CD4-positive, alpha-beta T cell (primary cell): ENCODE measurements at places on chromosomes 6 and 20.

- DNase-seq = no peak
- H3K27me3 ChIP-seq = peaks cover 6% of the 10 kb centered on the region
- no peak overlapping the region for H3K27ac ChIP-seq
- H3K4me1 ChIP-seq = no peaks in the 10 kb centered on the region
Measured at GRCh38 chr20:49431329-49431728, 51.1 kb downstream of the KCNB1 start.

- peak overlapping the region; percentile 82 for H3K27ac ChIP-seq
- peaks cover 37% of the 10 kb centered on the region for H3K4me1 ChIP-seq
- no peak for DNase-seq
- no peaks in the 10 kb centered on the region for H3K36me3 ChIP-seq
- no peak overlapping the region for H3K4me3 ChIP-seq
Measured at GRCh38 chr6:111971866-111972532, 81.9 kb upstream of the CCN6 start.

- no peak overlapping the region for H3K4me3 ChIP-seq
- H3K36me3 ChIP-seq = no peaks in the 10 kb centered on the region
- no peak for DNase-seq
- no peaks in the 10 kb centered on the region for H3K27me3 ChIP-seq
Measured at GRCh38 chr6:3500262-3501014, 43.6 kb upstream of the SLC22A23 start.

DNA sequence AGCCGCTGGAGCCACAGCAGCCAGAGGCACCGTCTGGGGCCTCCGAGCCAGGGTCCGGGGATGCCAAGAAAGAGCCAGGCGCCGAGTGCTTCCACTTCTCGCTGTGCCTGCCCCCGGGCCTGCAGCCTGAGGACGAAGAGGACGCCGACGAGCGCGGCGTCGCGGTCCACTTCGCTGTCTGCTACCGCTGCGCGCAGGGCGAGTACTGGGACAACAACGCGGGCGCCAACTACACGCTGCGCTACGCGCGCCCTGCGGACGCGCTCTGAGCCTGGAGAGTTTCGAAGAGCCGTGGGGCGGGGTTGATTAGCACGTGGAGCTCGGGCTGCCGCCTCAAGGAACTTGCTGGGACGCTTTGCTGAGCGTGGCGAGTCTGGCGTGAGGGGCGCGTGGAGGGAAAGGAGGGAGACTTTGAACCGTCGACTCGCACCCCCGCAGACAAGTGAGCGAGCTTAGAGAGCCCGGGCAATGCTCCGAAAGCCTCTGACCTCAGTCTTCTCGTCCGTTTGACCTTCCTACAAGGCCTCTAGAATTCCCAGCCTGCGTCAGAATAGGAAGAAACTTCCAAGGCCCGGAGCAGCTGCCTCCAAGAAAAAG, 1.3 kb downstream of the PPP1R3G start:
- no peak overlapping the region for H3K4me3 ChIP-seq
- no peak for DNase-seq
- H3K27me3 ChIP-seq = peaks cover 37% of the 10 kb centered on the region
- peaks cover 10% of the 10 kb centered on the region for H3K4me1 ChIP-seq
- no peaks in the 10 kb centered on the region for H3K36me3 ChIP-seq

- no peaks in the 10 kb centered on the region for H3K27me3 ChIP-seq
- H3K4me3 ChIP-seq = no peak overlapping the region
- no peak for DNase-seq
- peaks cover 71% of the 10 kb centered on the region for H3K36me3 ChIP-seq
- peaks cover 19% of the 10 kb centered on the region for H3K4me1 ChIP-seq
- no peak overlapping the region for H3K27ac ChIP-seq
Measured at GRCh38 chr20:48626226-48626937, 201.4 kb downstream of the PREX1 start.

GRCh38 chr6:15090745-15091384, 155.0 kb upstream of the JARID2 start:
- H3K36me3 ChIP-seq = no peaks in the 10 kb centered on the region
- DNase-seq = no peak
- no peak overlapping the region for H3K27ac ChIP-seq
- no peaks in the 10 kb centered on the region for H3K27me3 ChIP-seq
- H3K4me3 ChIP-seq = no peak overlapping the region

- H3K27ac ChIP-seq = no peak overlapping the region
- H3K4me1 ChIP-seq = no peaks in the 10 kb centered on the region
- DNase-seq = no peak
- no peaks in the 10 kb centered on the region for H3K36me3 ChIP-seq
- H3K4me3 ChIP-seq = no peak overlapping the region
Measured at GRCh38 chr6:18451756-18452155, 64.6 kb downstream of the RNF144B start.

DNA sequence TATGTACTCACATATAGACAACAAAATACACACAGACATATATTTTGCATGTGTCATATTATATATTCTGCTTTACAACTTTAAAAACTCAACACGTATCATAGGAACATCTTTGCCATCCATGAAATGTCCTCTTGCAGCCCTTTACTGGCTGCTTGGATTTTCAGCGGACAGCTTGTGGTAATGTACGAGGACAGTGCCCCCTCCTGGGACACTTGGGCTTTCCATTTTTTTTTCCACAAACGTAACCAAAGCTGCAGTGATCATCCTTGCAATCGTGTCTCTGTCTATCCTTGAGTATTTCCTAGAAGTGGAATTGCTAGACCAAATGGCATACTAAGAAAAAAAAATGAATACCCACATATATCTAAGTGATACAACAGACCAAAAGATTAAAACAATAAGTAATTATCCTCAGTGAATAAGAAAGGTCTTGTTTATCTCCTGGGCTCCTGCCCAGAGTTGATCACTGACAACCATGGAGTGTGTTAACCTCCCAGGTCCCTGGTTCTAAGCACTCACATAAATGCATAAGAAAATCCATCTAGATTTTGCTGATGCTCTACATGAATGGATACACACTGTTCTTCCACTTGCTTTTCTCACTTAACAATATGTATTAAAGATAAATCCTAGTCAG, 18.1 kb downstream of the BPI start:
- no peak overlapping the region for H3K4me3 ChIP-seq
- H3K27ac ChIP-seq = no peak overlapping the region
- peaks cover 9% of the 10 kb centered on the region for H3K27me3 ChIP-seq
- H3K36me3 ChIP-seq = no peaks in the 10 kb centered on the region
- H3K4me1 ChIP-seq = no peaks in the 10 kb centered on the region

GRCh38 chr6:139364982-139365379, 9.5 kb downstream of the CITED2 start:
- H3K27me3 ChIP-seq = no peaks in the 10 kb centered on the region
- H3K4me3 ChIP-seq = no peak overlapping the region
- H3K36me3 ChIP-seq = no peaks in the 10 kb centered on the region
- H3K27ac ChIP-seq = no peak overlapping the region
- H3K4me1 ChIP-seq = peaks cover 14% of the 10 kb centered on the region

- H3K27ac ChIP-seq = no peak overlapping the region
- H3K27me3 ChIP-seq = no peaks in the 10 kb centered on the region
- peaks cover 5% of the 10 kb centered on the region for H3K4me1 ChIP-seq
- no peak for DNase-seq
- H3K4me3 ChIP-seq = no peak overlapping the region
- H3K36me3 ChIP-seq = no peaks in the 10 kb centered on the region
Measured at GRCh38 chr20:20772497-20773085, 60.1 kb upstream of the RALGAPA2 start.

- no peaks in the 10 kb centered on the region for H3K4me1 ChIP-seq
- H3K36me3 ChIP-seq = no peaks in the 10 kb centered on the region
- H3K4me3 ChIP-seq = no peak overlapping the region
- H3K27me3 ChIP-seq = no peaks in the 10 kb centered on the region
Measured at GRCh38 chr6:119036081-119036480, 42.4 kb downstream of the FAM184A start.

DNA sequence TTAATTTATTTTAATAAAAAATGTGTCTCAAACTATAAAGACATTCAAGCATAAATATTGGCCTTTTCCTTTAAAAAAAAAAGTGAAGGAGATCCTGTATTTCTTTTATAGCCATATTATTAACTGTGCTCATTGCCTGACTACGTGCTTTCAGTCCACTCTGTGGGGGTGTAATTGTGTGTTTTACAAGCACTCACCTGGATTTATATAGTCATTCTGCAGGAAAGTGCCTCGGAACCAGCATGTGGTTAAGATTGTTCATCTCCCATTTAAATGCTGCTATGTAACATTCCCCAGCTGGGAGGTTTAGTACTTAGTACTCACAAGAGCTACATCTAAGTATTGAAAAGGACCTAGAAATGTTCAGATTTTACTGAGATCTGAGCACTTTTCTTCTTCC, 47.9 kb upstream of the SLC22A16 start:
- DNase-seq = no peak
- H3K27me3 ChIP-seq = no peaks in the 10 kb centered on the region
- H3K27ac ChIP-seq = no peak overlapping the region
- no peak overlapping the region for H3K4me3 ChIP-seq
- no peaks in the 10 kb centered on the region for H3K36me3 ChIP-seq

GRCh38 chr20:43899274-43900120, 15.2 kb upstream of the TOX2 start:
- no peak overlapping the region for H3K4me3 ChIP-seq
- no peaks in the 10 kb centered on the region for H3K27me3 ChIP-seq
- no peak for DNase-seq
- H3K4me1 ChIP-seq = no peaks in the 10 kb centered on the region

DNA sequence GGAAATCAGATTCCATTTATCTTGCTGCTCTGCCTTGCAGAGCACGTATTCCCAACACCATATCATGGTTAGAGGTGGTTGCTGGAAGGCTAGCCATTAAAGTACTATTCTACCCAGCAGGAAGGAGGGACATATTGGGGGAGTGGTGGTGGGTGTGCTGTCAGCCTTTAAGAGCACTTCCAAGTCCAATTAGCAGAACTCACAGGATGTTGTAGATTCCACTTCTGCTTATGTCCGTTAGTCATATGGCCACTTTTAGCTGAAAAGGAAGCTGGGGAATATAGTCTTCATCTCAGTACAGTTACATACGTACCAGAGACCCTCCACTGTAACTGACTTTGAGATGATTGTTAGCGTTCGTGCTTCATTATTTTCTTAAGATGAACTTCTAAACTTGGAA, 94.4 kb downstream of the SAMD3 start:
- DNase-seq = no peak
- H3K27ac ChIP-seq = no peak overlapping the region
- no peaks in the 10 kb centered on the region for H3K36me3 ChIP-seq
- H3K27me3 ChIP-seq = no peaks in the 10 kb centered on the region

DNA sequence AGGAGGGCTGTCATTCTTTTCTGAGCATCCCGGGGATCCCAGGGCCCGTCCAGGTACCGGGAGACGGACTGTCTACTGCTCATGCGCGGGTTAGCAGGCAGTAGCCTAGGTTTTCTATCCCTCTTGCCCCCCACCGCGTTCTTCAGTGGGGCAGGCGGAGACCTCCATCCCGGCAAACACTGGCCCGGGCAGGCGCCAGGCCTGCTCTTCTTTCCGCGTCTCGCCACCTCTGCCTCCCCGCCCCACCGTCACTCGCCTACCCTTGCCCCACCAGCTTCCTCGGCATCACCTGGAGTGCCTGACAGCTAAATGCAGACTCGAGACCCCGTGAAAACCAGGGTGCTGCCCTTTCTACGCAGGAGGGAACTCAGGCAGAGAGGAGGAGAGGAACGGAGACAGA, 1937.7 kb upstream of the DEFB115 start:
- DNase-seq = no peak
- H3K27me3 ChIP-seq = peaks cover 3% of the 10 kb centered on the region
- H3K4me1 ChIP-seq = no peaks in the 10 kb centered on the region
- no peaks in the 10 kb centered on the region for H3K36me3 ChIP-seq
- H3K27ac ChIP-seq = no peak overlapping the region

- H3K36me3 ChIP-seq = peaks cover 26% of the 10 kb centered on the region
- no peak overlapping the region for H3K4me3 ChIP-seq
- DNase-seq = no peak
- peaks cover 14% of the 10 kb centered on the region for H3K4me1 ChIP-seq
Measured at GRCh38 chr6:157879034-157879872, 56.2 kb downstream of the SNX9 start.

- no peaks in the 10 kb centered on the region for H3K4me1 ChIP-seq
- H3K27me3 ChIP-seq = no peaks in the 10 kb centered on the region
- peaks cover 9% of the 10 kb centered on the region for H3K36me3 ChIP-seq
Measured at GRCh38 chr20:25000268-25000801, 7.8 kb upstream of the APMAP start.

GRCh38 chr6:111996144-111996865, 57.6 kb upstream of the CCN6 start:
- no peaks in the 10 kb centered on the region for H3K27me3 ChIP-seq
- H3K36me3 ChIP-seq = no peaks in the 10 kb centered on the region
- no peak overlapping the region for H3K4me3 ChIP-seq

GRCh38 chr20:54320148-54320607, 112.3 kb downstream of the PFDN4 start:
- H3K36me3 ChIP-seq = no peaks in the 10 kb centered on the region
- no peaks in the 10 kb centered on the region for H3K27me3 ChIP-seq
- no peaks in the 10 kb centered on the region for H3K4me1 ChIP-seq
- no peak overlapping the region for H3K4me3 ChIP-seq

DNA sequence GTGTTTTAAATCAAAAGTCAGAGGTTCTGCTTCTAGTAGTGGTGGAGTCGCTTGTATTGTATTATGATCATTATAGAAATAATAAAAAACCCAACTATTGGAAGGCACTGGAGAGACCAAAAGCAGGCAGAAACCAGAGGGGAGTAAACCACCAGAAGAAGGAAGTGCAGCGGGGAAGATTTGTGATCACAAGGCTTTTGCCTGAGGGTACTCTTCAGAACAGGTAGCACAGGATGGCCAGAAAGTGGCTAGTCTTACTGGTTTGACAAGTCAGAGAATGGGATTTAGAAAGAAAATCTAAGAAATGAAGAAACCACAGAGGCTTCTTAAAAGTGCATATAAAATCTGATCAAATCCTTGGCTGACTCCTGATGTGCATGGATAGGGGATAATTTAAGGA, 24.0 kb downstream of the MAPK13 start:
- H3K4me1 ChIP-seq = no peaks in the 10 kb centered on the region
- no peaks in the 10 kb centered on the region for H3K36me3 ChIP-seq

GRCh38 chr20:50911030-50911429, 20.2 kb downstream of the ADNP start:
- H3K4me1 ChIP-seq = peaks cover 28% of the 10 kb centered on the region
- DNase-seq = no peak
- no peaks in the 10 kb centered on the region for H3K27me3 ChIP-seq
- no peak overlapping the region for H3K4me3 ChIP-seq
- H3K36me3 ChIP-seq = peaks cover 5% of the 10 kb centered on the region
- no peak overlapping the region for H3K27ac ChIP-seq

DNA sequence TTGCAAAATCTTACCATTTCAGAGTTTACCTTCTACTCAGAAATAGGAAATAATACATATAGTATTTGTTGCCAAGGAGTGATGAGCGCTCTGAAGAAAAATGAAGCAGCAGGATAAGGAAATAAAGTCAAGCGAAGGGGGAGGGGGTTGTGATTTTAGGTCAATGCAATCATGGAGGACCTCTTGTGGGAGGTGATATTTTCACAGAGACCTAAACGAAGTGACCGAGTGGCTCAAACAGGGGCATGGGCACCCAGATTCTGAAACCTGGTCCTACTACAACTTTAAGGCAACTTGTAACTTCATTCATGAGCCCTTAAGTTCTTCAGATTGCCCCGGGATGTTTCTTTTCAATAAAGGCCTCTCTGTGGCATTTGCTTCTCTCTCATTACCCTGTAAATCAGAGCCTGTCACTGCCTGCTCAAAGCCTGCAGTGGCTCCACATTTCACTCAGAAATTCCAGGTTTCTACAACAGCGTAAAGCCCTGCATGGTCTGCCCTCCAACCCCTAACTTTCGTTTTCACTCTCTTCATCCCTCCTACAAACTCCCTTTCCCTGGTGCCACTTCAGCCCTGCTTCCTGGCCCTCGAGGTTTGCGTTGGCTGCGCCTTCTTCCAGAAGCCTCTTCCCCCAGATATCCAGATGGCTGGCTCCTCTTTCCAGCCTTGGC, 162.7 kb downstream of the TBC1D7 start:
- H3K4me3 ChIP-seq = no peak overlapping the region
- DNase-seq = no peak
- H3K27ac ChIP-seq = no peak overlapping the region
- peaks cover 3% of the 10 kb centered on the region for H3K27me3 ChIP-seq
